Activated CD4-positive, alpha-beta T cell treated with anti-CD3 and anti-CD28 coated beads, Interleukin-2, amount 50 U/mL, for 16 hours (primary cell): ENCODE measurements at places on chromosomes 16 and 17.

- no peak for DNase-seq
These were observed at the start of gene KRT9 for GRCh38 chr17:41571561-41572434. Gene KRT9, minus strand, starts transcription at chr17:41572059. Its CDS starts 67 bp downstream, at chr17:41571992.

- DNase-seq, result no peak
These were observed 6.8 kb downstream of the RAB40B start for GRCh38 chr17:82691714-82692113.

DNA sequence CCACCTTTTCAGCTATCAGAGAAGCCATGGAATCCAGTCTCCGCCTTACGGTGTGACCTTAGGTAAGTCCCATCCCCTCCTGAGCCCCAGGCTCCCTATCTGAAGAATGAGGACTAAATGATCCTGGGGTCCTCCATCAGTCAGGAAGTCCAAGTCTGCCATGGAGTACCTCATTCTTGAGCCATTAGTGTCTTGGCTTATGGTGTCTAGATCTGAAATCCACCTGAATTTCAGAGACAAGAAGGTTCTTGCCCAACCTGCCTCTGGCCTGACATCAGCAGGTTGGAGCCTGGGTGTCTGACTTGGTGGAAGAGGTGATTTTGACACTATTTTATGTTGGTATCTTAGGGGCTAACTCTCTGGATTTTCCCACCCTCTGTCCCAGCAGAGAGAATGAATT, 47.1 kb downstream of the CNGB1 start:
- no peak for DNase-seq

DNA sequence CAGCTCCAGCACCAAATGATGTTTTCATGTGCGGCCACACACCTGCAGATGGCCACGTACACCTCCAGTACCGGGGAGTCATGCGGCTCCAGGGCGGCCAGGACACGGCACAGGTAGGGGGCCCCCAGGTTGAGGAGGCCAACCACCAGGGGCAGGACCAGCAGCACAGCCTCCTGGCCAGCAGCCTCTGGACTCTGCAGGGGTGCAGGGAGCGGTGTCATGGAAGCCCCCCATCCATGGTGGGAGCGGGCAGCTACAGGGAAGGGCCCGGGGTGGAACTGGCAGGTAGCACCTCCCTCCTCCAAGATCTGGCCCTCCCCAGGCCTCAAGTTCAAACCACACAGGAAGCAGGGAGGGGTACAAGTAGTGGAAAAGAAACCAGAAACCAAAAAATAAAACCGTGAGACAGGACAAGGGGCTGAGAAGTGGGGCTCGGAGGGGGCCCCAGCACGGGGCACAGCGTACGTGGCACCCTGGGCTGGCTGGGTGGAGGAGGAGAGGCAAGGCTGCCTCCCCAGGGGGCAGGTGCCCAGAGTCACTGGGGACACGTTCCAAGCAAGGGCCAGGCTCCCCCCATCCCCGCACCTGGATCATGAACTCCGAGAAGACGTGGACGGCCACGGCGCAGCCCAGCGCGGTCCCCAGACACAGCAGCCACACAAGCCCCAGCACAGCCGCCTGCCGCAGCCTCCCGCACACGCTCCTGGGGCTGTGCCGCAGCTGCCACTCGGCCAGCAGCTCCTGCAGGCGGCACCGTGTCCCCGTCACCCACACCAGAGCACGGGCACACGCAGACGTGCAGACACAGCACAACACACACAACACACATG, 7.4 kb downstream of the TMC6 start:
- peak; percentile 75 for DNase-seq

DNA sequence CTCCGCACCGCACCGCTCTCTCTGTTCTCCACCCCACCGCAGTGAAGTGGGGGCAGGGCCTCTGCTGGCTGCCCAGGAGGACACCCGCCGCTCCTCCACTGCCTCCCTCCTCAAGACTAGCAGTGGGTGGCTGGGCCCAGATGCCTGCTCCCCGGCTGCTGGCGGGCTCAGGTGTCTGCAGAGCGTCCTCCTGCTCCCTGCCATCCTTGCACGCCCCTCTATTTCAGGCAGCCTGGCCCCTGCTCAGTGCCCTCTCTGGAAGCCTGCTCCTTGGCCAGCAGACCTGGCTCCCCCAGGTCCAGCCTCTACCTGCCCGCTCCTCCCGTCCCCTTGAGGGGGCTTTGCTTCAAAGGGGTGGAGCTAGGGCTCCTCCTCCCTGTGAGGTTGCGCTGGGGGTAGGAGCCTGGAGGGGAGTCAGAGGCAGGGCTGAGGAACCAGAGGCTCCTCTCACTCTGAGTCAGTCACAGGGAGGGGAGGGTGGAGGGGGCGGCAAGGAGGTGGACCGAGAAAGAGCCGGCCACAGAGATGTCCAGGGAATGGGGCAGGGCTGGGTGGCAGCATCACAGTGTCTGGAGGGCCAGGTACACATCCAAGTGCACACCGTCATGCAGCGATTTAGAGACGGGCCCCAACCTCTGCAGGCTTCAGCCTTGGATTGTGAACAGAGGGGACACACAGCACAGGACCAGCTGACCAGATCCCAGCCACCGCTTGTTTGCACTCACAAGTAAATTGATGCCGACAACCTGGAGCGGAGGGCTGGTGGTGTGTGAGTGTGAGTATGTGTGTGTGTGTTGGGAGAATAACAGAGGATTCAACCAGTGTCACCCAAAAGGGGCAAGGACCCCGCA, 9.8 kb upstream of the TMEM92 start:
- DNase-seq, result no peak

- no peak for DNase-seq
These were observed 60.2 kb downstream of the EMP2 start for GRCh38 chr16:10519929-10520868.

DNA sequence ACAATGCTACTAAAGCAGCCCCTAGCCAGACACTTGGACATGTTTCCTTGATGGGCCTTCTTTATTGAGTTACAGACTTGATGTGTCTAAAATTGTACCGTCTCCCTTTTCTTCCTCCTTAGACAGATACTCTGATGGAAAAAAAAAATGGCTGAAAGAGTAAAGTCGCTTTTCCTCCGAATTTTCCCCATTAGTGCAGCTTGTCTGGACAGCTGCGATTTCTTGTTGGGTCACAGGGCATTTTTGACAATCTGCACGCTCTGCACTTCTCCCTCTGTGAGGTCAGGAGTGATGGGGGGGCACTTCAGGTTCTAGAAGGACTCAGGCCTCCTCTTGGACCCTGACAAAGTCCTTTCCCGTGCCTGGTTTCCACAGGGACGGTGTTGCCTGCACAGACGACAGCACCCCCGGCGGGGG, 968 bp upstream of the PRKAR1A start:
- DNase-seq, result no peak

- peak; percentile 37 for DNase-seq
These were observed 60.4 kb downstream of the ZDHHC7 start for GRCh38 chr16:84950906-84951305.

GRCh38 chr17:65088621-65089360, 32.3 kb upstream of the GNA13 start:
- no peak for DNase-seq

- peak; percentile 38 for DNase-seq
These were observed 77.7 kb upstream of the GNG13 start for GRCh38 chr16:878072-878784.

GRCh38 chr17:65277576-65277975, 140.4 kb downstream of the RGS9 start:
- no peak for DNase-seq

DNA sequence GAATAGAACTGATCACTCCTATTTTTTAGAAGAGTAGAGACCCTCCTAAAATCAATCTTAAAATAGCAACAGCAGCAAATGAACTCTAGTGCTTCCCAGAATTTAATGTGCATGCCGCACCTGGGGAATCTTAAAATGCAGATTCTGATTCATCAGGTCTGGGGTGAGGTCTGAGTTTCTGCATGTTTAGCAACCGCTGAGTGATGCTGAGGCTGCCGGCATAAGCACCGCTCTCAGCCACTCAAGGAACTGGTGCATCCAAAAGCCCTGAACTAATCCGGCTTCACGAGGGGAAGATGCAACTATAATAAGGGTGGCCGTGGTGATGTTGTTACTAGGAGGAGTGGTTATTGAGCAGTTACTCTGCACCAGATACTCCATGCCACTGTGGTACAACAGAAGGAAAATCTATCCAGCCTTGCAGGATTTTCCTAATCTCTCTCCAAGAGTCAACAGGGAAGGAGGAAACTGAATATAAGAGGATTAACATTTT, 19.7 kb downstream of the SDK2 start:
- DNase-seq, result no peak

GRCh38 chr16:47492428-47493377, 31.6 kb downstream of the PHKB start:
- DNase-seq, result no peak

GRCh38 chr16:22321340-22322001, 24.3 kb downstream of the POLR3E start:
- peak; percentile 67 for DNase-seq

GRCh38 chr17:61463316-61464129, 11.3 kb downstream of the TBX4 start:
- no peak for DNase-seq

GRCh38 chr17:7589204-7589868, 558 bp downstream of the SOX15 start:
- peak; percentile 68 for DNase-seq

GRCh38 chr17:62955841-62956352, 10.1 kb upstream of the TANC2 start:
- DNase-seq, result no peak

DNA sequence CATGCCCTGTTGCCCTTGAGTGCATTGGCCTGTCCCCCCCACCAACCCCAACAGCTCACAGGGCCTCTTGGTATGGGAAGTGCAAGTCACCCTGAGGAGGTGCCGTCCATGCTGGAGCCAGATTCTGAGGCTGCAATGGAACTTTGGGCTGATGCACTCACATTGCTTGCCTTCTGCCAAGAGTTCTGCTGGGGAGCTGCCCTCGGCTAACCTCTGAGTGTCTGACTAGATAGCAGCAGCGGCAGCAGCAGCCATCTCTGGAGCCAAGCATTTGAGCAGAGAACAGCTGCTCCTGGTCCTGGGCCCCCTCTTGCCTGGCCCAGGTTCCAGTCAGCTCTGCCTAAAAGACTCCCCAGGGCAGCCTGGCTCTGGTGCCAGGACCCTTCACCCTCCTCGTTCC, 61.5 kb downstream of the GNAO1 start:
- no peak for DNase-seq

DNA sequence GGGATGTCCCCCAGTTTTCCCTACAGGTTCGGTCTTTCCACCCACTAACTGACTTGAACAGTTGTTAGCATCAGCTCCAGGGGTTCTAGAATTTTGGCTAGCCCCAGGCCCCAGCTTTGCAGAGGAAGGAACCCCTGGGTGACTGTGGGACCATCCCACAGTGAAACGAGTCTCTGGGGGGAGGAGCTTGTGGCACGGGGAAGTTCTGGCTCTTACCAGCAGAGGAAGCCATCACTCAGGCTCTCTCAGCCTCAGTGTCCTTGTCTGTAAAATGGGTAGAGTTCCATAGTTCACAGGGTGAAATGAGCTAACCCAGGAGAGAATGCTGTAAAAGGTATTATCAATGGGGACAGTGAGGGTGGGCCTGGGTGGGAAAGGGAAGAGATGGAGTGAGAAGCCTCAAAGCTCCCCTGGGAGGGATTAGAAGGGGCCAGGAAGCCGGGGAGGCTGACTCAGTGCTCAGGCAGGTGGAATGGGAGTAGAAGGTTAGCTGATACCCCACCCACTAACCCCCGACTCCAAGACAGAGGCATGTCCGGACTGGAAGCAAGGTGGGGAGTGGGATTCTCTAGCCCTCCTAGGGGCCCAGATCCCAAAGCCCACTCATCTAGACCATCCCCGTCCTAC, 30.9 kb upstream of the CDC42EP4 start:
- no peak for DNase-seq

GRCh38 chr16:25161753-25162367, 50.3 kb downstream of the LCMT1 start:
- no peak for DNase-seq

- no peak for DNase-seq
These were observed at the start of gene CCL11 for GRCh38 chr17:34285286-34285792. Gene CCL11, plus strand, starts transcription at chr17:34285742. Its CDS starts 67 bp downstream, at chr17:34285809.

- DNase-seq, result no peak
These were observed 8.9 kb downstream of the TRIM47 start for GRCh38 chr17:75869282-75870141.

DNA sequence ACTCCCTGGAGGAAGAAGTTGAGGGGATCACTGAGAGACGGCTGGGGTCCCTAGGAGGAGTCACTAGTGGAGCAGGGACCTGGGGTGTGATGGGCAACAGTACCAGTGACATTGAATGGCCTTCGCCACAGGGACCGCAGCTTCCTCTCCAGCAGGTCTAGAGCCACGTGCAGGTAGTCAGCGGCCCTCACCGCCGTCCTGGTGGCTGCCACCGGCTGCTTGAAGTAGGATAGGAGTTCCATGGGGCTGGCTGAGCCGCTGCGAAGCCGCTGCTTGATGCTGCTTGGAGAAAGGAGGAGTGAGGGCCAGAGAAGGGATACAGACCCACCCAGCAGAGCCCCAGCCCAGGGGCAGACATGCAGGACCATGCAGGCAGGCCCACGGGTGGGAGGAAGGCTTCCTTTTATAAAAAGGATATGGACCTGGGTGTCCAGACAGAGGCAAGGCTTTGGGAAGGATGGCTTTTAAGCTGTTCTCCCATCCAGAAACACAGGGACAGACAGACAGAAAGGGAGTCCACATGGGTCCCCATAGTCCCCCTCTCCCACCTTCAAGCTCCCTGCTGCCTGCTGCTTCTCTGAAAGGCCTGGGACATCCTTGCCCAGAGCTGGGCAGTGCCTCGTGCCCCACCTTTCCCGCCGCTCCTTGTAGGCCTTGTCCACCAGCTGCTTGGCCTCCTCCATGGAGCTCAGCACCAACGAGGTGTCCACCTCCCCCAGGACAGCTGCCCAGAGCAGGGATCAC, 827 bp downstream of the MPO start:
- no peak for DNase-seq

- no peak for DNase-seq
These were observed 1.2 kb upstream of the PROCA1 start for GRCh38 chr17:28712705-28713415.

DNA sequence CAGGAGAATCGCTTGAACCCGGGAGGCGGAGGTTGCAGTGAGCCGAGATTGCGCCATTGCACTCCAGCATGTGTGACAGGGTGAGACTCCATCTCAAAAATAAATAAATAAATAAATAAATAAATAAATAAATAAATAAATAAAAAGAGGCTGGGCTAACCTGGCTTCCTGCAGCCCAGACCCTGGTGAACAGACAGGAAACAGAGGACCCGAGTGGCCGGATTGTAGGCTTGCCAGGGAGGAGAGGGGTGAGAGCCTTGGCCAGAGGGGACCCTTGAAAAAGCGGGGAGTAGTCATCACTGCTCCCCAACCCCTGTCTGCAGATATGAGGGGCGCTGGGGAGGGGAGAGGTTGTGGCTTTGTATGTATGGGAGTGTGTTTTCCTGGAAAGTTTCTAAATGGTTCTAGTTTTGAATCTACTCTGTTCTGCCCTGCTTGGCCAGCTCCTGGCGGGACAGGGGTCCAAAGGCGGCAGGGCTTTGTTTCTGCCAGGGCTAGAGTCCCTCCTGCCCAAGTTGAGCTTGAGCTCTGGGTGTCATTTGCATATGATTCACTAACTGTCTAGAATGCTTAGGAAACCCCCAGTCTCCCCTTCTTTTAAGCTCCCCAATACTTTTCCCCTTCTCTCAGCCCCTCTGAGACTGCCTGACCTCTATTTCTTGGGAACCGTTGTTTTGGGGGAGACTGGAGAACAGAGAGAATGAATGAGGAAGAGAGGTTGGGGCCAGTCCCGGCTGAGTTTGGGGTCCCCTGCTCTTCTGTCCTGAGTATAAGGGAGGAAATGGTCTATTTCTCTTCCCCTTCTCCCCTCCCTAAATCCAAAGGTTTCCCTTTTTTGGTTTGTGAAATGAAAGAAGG, 16.4 kb downstream of the RARA start:
- DNase-seq, result peak; percentile 51
